Activated CD4-positive, CD25-positive, alpha-beta regulatory T cell treated with anti-CD3 and anti-CD28 coated beads, Interleukin-2, amount 50 U/mL, for 16 hours (primary cell): ENCODE measurements at places on chromosomes 2 and 18.

DNA sequence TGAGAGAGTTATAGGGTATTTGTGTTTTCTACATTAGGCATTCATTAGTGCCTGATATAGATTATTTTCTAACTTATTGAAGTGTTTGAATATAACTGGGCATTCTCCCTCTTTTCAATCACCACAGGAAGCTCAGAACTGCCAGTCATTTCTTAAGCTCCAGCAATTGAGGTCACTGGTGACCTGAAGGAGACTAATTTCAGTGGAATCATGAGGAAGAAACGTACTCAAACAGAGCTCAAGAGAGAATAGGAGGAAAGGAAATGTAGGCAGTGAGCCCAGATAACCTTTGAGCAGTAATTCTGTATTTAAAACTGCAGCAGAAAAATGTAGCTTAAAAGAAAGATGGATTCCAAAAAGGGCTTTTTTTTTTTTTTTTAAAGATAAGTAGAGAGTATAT, 1035.5 kb downstream of the SOCS6 start:
- DNase-seq = no peak

DNA sequence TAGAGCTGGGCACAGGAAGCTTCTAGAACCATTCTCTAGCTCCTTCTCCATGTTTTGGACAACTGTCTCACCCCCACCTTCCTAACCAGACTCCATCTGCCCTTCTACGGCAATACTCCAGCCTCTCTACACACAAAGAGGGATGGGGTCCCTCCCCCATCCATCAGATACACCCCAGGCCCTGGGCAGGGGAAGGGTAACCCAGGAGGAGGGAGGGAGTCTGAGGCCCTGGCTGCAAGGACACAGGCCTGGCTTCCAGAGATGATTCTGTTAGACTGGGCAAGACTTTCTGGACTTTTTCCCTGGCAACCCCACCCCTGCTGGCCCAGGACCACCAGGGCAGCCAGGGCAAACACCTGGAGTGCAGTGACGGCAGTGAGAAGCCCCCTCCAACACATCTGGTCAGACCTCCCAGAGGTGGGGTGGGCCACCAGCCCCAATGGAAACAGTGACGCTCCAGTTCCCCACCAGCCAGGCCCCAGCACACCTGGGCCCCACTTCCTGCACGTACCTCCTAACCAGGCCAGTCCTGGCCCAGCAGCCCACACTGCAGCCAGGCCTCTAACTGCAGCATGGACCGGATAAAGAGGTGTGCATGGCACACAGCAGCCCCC, 6.5 kb downstream of the CYP26B1 start:
- no peak for DNase-seq

DNA sequence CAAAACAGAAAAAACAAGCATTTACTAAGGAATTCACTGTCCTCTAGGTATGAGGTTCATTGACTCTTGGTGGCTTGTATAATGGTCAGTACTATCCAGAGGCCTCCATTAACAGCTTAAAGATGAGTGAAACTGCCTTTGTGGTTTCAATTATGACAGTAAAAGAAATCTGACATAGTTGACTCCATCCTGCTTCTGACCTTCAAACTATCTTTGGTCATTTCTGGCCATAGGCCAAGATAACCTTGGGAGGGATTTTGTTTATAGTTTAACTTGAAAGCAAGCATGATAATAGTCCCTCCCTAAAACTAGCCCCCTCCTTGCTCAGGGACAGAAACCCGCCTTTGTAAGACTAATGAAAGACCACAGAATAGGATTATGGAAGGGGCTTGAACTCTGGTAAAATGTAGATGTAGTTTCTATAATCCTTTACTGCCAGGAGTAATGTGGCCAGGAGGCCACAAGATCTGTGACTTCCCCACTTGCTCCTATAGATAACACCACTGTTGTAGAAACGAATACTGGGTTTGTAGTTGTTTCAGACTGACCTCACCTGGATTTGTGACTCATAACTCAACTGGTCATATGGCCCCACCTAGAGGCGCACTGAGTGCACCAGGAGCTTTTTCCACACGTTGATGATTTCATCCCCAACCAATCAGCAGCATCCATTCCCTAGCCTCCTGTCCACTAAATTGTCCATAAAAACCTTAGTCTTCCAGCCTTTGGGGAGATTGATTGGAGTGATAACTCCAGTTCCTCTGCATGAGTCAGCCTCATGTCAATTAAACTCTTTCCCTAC, 8.6 kb upstream of the PLEKHM3 start:
- no peak for DNase-seq

DNA sequence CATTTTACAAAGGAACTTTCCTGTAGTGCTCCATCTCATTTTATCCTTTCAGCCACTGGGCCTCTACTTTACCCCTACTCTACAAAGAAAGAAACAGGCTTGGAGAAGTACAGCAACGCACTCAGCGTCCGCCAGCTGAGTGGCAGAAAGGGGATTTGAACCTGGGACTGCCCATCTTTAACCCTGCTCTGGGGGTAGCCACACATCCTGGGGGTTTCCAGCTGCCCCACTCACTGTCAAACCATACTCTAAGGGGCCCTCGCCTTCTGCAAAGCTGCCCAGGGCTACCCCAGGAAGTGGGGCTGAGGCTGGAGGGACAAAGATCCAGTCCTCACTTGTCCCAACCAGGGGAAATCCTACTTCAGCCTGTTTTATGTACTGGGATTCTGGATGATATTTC, 17.9 kb downstream of the HS1BP3 start:
- DNase-seq = no peak

DNA sequence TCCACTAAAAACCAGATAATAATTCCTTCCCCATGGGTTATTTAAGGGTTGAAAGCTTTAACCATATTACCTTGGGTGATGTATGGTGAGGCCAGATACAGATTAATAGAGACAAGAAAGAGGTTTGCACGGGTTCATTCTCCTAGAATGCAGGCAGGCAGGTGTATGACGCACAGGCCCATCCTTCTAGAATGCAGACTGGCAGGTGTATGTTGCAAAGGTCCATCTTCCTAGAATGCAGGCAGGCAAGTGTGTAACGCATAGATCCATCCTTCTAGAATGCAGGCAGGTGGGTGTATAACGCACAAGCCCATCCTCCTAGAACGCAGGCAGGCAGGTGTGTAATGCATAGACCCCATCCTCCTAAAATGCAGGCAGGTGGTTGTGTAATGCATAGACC, 3.9 kb downstream of the RSAD2 start:
- DNase-seq = no peak

DNA sequence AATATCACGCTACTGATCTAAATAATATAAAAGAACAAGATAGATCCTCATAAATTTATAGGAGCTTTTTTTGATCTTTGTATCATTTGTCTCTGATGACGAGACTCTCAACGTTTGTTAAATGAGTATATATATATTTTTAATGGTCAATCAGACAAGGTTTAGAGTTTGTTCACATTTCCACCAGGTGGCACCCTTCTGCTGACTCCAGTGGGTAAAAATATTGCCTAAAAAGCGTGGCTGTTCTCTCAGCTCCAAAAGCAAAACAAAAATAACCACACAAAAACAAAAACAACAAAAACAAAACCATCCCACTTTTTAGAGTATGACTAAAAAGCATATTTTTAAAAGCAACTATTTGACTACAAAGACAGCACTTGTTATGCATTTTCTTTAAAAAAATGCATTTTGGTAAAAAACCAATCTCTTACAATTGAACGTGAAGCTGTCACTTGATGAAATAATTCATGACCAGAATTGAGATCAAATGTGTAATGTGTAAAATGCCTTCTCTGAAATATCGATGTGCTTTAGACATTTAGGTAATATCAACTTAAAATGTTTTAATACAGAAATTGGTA, 723.2 kb downstream of the DPP10 start:
- no peak for DNase-seq

GRCh38 chr2:196849895-196850294, 40.7 kb upstream of the C2orf66 start:
- no peak for DNase-seq

GRCh38 chr18:32238635-32239268, 48.9 kb downstream of the MEP1B start:
- DNase-seq = no peak

- DNase-seq = no peak
Measured at GRCh38 chr2:120559401-120559800, 176.3 kb upstream of the GLI2 start.

- DNase-seq = no peak
Measured at GRCh38 chr18:79881695-79882094, 69.8 kb downstream of the SLC66A2 start.

DNA sequence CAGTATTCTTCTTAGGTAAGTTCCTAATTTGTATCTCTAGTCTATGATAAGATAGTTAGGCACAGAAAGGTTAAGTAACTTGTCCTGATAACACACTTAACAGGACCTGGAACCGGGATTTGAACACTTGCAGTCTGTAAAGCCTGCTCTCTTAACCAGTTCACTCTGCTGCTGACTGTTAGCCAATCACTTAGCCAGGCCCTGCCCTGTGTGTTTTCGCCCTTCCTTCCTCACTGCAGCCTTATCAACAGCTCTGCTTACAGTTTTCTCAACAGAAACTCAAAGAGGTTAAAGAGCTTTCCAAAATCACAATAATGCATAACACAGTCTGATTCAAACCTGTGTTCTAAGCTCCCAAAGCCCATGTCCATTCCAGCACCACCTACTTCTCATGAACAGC, 151.7 kb downstream of the TRABD2A start:
- DNase-seq = no peak

DNA sequence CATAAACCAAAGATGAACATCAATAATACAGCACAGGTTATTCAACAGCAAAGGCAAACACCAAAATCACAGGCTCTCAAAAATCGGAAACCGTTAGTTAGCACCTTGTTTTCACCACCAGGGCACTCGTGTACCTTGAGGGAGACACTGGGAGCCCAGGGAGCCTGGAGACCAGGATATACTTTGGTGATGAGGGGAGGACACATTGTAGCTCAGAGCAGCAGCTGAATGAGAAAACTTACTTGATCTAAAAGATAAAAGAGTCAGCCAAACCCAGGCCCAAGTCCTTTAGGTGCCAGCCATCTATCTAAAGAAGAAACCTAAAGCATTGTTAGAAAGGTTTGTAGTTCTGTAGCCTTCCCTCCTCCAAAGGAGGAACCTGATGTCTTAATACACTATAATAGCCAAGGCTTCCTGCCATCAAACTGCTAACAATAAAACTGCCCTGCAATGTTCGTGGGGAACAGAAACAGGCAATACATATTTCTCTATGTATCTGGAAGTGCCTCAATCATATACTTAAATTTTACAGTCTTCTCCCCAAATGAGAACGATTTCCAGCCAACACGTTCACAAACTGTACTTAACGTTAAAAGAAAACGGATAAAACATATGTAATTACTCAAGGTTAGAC, 19.3 kb downstream of the BCL11A start:
- no peak for DNase-seq

GRCh38 chr2:227491386-227491785, 19.4 kb downstream of the AGFG1 start:
- no peak for DNase-seq

- DNase-seq = no peak
Measured at GRCh38 chr18:73653251-73653650, 494.4 kb downstream of the FBXO15 start.

DNA sequence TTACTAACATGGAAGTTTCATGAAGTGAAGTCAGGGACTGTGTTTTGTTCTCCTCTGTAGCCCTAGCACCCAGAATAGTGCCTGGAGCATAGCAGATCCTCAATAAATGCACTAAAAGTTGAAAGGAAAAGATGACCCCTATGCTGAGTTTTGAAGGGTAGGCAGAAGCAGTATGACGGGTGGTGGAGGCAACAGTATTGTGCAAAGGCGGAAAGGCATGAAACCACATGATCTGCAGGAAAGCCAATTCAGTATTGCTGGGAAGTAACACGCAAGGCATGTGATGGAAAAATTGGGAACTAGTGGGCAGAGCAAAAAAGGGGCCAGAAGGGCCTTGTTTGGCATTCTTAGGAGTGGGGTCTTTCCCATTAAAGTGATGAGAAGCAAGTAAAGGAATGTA, 23.1 kb downstream of the DTNB start:
- DNase-seq = no peak

- DNase-seq = no peak
Measured at GRCh38 chr2:197130318-197130717, 180.3 kb downstream of the ANKRD44 start.

GRCh38 chr2:68438455-68439303, 28.4 kb downstream of the FBXO48 start:
- no peak for DNase-seq

GRCh38 chr2:164052006-164052405, 316.2 kb upstream of the FIGN start:
- no peak for DNase-seq

- no peak for DNase-seq
Measured at GRCh38 chr18:26943906-26944305, 78.4 kb upstream of the AQP4 start.

GRCh38 chr2:27977731-27978312, 87.3 kb downstream of the BABAM2 start:
- DNase-seq = no peak

DNA sequence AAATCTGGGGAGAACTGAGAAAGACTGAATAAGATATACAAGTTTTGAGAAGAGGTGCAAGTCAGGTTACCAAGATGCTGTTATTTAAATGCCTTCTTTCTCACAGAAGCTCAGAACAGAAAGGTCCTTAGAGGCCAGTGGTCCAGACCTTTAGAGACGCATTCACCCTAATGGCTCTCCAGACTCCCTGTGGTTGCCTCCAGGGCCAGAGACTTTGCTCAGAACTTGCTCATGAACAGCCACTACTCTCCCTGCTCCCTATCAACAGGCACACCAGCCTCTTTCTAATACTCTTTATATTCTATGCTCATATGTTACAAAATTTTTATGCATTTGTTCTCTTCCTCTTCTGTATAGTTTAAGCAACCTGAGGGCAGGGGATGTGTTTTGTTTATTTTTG, 349.0 kb upstream of the TNP1 start:
- DNase-seq = no peak

DNA sequence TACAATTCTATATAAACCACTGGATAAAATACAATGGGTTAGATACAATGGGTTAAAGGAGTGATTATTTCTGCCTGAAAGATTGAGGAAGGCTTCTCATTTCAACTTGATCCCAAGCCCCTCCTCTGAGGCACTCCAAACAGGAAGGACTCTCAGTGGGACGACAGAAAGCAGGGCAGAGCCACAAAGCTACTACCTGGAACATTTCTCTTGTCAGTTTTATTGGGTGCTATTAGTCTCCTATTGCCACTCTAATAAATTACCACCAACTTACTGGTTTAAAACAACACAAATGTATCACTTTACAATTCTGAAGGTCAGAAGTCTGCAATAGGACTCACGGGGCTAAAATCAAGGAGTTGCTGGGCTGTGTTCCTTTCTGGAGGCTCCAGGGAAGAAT, 146.7 kb downstream of the MREG start:
- DNase-seq = no peak

- no peak for DNase-seq
Measured at GRCh38 chr18:703213-703967, 9.0 kb downstream of the ENOSF1 start.

DNA sequence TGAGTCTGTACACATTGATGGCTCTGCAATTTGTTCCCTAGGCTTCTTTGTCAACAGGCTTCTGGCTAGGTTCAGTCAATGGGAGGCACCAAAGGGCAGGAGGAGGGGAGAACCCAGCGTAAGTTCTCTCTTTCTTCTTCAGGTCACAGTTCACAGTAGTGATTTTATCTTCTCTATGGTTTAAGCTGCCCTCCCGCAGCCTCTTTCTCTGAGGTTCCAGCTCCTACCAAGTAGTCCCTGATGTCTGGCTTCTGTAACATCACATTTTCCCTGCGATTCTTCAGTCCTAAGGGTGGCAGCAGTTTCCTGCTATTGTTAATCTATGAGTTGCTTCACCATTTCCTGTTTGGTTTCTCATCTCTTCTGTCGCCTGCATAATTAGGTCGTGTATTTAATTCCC, 107.4 kb downstream of the CPO start:
- DNase-seq = no peak

- no peak for DNase-seq
Measured at GRCh38 chr18:22613788-22614187, 196.1 kb upstream of the CTAGE1 start.

GRCh38 chr2:85134255-85134895, 1.2 kb downstream of the TCF7L1 start:
- DNase-seq = no peak
